Occipital lobe (tissue), 3 donors: ENCODE measurements at places on chromosomes 3 and 15.

DNA sequence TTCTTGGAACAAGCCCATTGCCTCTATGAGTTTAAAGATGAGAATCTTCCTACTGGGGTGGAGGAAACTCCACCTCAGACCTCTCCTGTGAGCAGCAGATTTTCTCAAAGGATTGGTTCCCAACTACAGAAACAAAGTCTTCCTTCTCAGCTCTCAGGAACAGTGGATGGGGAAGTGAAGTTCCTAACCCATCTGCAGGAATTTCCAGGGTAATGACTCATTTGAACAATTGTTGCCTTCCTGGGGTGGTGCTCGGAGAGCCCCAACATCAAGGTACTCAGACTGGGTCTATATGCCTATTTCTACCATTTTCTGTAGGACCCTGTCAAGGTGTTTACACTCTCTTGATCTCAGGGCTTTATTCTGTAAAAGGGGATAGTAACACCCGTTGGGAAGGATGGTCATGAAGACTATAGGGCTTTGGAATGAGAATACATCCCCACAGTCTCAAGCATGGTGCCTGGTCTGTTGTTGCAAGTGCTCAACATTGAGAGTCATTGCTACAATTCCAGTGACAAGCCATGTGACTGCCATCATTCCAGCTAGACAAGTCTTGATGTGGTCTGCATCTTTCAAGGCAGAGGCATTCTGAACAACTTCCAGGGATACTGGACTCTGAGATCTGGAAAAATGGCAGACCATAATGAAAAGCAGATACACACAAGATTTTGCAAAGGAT, 33.0 kb downstream of the TRIM42 start:
- no peak for DNase-seq

DNA sequence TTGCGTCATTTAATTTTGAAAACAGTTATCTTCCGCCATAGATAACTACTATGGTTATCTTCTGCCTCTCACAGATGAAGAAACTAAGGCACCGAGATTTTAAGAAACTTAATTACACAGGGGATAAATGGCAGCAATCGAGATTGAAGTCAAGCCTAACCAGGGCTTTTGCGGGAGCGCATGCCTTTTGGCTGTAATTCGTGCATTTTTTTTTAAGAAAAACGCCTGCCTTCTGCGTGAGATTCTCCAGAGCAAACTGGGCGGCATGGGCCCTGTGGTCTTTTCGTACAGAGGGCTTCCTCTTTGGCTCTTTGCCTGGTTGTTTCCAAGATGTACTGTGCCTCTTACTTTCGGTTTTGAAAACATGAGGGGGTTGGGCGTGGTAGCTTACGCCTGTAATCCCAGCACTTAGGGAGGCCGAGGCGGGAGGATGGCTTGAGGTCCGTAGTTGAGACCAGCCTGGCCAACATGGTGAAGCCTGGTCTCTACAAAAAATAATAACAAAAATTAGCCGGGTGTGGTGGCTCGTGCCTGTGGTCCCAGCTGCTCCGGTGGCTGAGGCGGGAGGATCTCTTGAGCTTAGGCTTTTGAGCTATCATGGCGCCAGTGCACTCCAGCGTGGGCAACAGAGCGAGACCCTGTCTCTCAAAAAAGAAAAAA, 1.2 kb downstream of the B2M start:
- DNase-seq: no peak

DNA sequence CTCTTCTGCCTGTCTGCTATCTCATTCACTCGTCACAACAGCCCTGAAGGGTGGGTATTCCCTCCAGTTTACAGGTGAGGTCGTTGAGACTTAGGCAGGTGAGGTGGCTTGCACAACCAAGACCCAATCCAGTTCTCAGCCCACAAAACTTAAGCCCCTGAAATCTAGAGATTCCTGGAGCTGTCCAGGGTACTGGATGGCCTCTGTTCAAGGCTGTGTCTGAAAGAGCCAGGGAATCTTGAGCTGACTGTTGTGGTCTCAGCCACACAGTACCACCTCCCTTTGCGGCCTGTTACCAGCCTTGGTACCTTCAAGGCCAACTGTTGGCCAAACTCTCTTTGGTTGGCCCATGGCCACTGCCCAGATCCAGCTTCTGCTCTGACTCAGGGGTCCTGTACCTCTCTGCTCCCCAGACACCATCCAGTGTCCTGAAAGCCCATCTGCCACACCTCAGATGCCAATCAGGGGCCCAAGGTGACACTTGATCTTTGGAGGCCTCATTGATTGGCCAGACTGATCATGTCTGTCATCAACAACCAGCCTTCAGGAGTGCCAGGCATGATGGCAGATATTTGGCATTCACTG, 10.9 kb upstream of the FAM107A start:
- no peak for DNase-seq

- DNase-seq: no peak
Measured at GRCh38 chr3:171269542-171269941, 190.7 kb downstream of the TNIK start.

DNA sequence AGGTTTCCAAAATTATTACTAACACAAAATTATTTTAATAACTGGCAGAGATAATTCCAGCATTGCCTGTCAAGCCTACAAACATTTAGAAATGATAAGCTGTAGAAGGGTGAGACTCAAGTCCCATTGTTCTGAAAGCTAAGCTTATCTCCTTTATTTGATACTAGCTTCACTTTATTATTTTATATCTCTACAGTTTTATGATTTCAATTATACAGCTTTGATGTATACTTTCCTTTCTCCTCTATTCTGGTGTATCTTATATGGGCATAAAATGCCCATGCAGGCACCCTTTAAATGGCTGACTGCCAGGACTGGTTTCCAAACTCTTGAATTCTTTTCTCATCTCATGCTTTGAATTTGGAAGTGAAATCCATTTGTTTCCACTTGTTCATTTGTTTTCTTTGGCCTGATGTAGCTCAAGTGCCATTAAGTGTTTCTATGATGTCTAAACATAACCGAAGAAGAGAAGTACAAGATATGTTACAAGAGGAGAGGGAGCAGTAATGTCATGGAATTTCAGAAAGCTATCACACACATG, 372.1 kb upstream of the ARHGEF26 start:
- no peak for DNase-seq

GRCh38 chr3:37907906-37908305, 46.2 kb downstream of the CTDSPL start:
- peak; percentile 33 for DNase-seq

DNA sequence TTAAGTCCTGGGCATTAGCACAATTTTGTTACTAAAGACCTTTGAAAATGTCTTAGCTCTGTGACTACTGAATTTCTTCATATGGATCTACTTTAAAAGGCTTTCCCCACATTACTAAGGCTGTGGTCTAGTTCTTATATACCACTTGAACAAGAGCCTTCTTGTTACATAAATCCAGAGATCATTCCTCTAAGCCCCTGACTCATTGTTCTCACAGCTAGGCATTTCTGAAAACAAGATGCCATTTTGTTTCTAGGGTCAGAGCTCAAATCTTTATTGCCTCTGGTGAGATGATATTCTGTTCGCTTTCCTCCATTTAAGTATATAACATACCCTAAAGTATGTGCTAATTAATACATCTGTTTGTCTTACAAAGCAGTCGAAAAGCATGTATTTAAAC, 29.8 kb upstream of the LPP start:
- no peak for DNase-seq

GRCh38 chr15:51243774-51244173, 94.6 kb downstream of the CYP19A1 start:
- no peak for DNase-seq

- DNase-seq: no peak
Measured at GRCh38 chr3:168990134-168990533, 673.4 kb downstream of the MECOM start.

GRCh38 chr3:65619451-65619881, 419.3 kb downstream of the MAGI1 start:
- no peak for DNase-seq

DNA sequence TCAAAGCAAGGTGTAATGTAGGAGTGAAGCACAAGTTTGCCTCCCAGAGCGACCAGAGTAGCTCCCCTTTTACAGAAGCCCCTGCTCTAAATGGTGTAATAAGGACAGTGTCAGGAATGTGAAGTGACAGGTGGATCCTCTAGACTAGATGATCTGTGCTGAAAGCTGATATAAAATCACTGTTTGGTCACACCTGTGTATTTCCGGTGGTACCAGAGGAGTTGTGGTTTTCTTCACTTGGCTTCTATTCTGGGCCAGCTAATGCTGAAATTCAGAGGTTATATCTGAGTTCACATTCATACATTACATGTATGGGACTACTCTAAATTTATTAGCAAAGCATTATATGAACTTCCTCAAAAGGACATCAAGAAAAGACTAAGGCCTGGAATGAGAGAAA, 117.4 kb downstream of the IL1RAP start:
- DNase-seq: no peak

- DNase-seq: peak; percentile 17
Measured at GRCh38 chr15:78208887-78209645, 25.3 kb downstream of the ACSBG1 start.

- DNase-seq: no peak
Measured at GRCh38 chr3:115652738-115653137, 29.4 kb downstream of the GAP43 start.

- peak; percentile 25 for DNase-seq
Measured at GRCh38 chr15:68797599-68798345, 22.9 kb downstream of the ANP32A start.

DNA sequence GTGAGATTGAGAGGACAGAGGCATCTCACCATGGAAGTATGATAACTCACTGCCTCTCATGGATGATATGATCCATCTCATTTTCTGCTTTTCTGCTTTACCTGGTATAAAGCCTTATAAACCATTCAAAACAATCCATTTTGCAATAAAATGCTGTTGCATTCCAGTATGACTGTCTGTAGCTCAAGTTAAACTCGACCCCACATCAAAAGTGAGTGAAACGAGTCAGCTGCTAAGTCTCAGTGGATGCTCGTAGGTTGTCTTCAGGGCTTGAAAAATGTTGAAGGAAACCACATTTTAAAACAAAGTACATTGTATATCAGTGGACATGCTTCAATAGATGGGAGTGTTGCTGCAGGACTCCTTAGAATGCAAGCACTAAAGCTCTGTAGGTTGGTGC, 839.0 kb downstream of the TUSC7 start:
- no peak for DNase-seq

GRCh38 chr15:86296769-86297168, 217.1 kb downstream of the AGBL1 start:
- no peak for DNase-seq

GRCh38 chr3:183779896-183780465, 45.4 kb downstream of the MAP6D1 start:
- no peak for DNase-seq

DNA sequence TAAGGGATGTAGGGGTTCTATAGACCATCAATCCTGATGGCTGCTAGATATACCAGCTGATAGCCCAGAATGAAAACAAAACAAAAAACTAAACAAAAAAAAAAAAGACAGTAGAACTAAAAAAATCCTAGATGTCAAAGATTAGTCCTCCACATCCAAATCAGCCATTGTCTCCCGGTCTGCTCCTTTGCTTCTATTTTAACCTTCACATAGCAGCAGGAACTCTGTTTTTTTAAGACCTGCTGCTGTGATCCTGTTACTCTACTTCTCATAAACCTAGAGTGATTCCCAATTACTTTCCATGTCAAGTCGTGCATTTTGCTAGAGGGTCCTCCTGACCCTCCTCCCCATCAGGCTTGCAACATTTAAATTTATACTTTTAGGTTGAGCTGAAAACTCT, 2.5 kb downstream of the IFT122 start:
- DNase-seq: no peak

DNA sequence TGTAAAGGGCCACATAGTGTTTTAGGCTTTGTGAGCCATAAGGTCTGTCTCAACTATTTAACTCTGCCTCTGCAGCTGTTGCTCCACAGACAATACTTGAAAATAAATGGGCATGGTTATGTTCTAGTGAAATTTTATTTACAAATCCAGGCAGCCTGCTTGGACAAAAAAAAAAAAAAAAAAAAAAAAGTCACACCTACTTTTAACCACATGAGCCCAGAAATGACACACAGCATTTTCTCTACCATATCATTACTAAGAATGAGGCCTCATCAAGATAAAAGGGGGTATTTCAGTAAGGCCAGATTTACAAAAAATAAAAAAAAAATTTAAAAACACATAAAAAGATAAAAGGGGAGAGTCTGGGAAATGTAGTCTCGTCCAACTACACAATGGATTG, 1.7 kb upstream of the NGLY1 start:
- no peak for DNase-seq

GRCh38 chr3:160001850-160002623, 13.4 kb downstream of the IL12A start:
- DNase-seq: no peak

DNA sequence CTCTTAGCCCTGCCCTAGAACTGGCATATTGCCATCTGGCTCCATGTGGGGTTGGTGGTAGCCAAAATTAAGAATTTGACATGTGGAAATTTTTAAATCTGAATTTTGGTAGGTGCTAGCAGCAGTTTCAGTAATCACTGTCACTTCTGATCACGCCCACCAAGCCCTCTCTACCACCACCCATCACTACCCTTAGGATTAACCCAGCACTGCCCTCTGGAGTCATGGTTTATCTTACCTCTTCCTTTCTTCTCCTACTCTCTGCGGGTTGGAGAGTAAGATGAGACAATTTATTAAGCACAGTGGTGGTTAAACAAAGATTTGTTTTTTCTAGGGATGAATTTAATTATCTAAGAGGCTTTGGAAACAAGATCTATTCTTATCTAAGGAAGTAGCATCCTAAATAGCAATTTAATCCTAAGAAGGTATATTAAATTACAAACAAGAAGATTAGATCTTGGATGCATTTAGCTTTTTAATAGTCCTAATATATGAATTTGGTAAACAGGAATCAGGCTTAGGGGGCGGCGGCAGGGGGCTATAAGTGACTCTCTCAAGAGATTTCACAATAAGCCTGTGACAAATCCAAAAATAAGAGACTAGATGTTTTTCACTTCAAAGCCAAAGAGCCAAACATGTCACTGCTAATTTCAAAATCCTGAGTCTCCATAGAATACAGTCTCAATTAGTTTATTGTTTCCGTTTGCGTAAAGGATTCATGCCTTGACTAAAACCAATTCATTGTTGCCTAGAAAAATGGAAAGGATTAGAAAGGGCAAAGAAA, 498.4 kb upstream of the UBE2E2 start:
- no peak for DNase-seq

GRCh38 chr3:11835028-11835639, 11.6 kb downstream of the TAMM41 start:
- DNase-seq: no peak

- DNase-seq: no peak
Measured at GRCh38 chr3:51198477-51198876, 186.6 kb upstream of the MANF start.

GRCh38 chr15:66229790-66230465, 23.6 kb downstream of the MEGF11 start:
- DNase-seq: no peak

- no peak for DNase-seq
Measured at GRCh38 chr3:123275691-123276090, 73.9 kb downstream of the SEC22A start.

DNA sequence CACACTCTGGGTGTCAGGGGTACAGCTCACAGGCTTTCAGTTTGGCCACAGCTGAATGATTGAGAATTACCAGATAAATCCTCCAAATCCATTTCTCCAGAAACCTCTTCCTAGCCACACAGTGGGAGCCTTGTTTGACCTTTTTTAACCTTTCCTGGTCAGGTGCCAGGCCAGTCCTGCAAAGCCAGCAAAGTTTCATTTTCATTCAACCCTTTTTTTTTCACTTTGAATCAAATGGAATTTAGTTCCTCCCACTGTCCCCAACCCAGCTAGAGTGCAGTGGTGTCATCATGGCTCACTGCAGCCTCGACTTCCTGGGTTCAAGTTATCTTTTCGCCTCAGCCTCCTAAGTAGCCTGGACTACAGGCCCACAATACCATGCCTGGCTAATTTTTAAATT, 67.8 kb downstream of the NSUN3 start:
- DNase-seq: no peak
